Vagina (tissue), 2 donors: ENCODE measurements at places on chromosomes 4 and X.

DNA sequence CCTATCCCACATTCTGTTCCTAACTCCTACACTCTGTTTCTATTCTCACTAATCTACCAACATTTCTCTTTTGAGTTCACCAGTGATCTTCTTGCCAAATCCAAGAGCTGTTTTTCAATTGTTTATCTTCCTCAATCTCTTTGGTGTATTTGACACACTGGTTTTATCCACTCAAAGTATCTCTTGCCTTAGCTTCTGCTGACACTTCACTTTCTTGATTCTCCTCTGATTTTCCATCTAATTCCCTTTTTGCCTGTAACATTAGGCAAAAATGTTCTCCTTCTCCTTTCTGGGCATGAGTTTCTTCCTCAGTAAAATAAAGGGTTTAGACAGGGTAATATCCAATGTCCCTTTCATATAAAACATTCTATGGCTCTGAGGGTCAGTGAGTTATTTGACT is 26.2 kb downstream of the GRIA3 start:
- DNase-seq, result no peak

GRCh38 chr4:98539299-98539698 is 119.1 kb downstream of the TSPAN5 start:
- DNase-seq, result no peak

GRCh38 chrX:19571711-19572110 is 56.4 kb upstream of the MAP3K15 start:
- DNase-seq, result no peak

- no peak for DNase-seq
Measured at GRCh38 chrX:39002466-39002865, 201.2 kb downstream of the MID1IP1 start.

GRCh38 chrX:70774223-70774622 is 134.3 kb downstream of the TEX11 start:
- DNase-seq, result no peak

DNA sequence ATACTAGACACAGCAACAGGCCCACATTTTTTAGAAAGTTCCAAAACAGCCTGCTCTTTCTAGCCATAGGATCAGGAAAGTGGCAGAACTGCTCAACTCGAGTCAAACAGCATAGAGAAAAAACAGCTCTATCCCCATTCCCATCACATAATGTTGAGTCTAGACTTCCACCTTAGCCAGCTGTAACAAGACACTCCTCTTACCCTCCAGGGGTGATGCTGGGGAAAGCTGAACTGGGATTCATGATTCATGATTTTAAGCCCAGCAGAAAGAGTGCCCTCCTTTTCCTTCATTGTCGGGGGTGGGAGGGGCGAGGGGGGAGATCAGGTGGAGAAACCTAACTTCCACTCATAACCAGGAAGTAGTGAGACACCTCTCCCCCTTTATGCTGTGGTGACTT is 86.1 kb downstream of the CENPC start:
- no peak for DNase-seq

GRCh38 chr4:63155561-63155960 is 1253.7 kb downstream of the TECRL start:
- DNase-seq, result no peak

DNA sequence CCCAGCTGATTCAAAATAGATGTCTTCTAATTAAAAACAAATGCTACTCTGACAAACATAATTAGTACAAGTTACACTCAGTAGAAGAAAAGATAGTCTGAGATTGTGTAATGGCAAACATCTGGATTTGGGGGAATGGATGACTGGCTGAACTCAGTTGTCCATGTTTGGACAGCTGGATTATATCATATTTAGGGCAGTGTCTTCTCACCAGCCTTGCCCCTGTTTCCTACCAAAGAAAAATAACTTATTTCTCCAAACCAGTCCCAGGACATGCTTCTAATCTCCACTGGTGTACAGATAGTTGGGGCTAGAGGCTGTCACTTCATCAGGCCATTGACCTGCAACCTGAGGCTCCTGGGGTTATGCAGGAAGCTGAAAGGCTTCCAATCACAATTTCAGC is 237.3 kb downstream of the USP46 start:
- DNase-seq, result no peak
